ENCODE measurements at places on chromosomes 3 and 15.

GRCh38 chr3:190306513-190307163 lies 15.6 kb downstream of the CLDN1 start:
- DNase-seq = no peak

DNA sequence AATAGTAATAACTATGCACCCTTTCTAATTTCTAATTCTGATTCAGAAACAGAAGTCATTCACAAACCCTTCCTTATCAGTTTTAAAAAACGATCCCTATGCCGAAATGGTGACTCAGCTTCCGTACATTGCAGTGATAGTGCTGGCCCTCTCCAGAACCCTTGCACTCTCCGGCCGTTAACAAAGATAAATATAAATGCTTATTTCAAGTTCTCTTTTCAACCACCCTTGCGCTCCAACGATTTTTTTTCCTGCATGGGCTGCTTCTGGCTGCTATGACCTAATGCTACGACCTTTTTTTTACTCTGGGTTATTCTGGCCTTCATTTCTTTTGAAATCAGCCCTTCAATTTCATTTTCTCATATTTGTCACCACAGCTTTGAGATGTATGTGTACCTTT lies 646.2 kb downstream of the NTRK3 start:
- no peak for DNase-seq

DNA sequence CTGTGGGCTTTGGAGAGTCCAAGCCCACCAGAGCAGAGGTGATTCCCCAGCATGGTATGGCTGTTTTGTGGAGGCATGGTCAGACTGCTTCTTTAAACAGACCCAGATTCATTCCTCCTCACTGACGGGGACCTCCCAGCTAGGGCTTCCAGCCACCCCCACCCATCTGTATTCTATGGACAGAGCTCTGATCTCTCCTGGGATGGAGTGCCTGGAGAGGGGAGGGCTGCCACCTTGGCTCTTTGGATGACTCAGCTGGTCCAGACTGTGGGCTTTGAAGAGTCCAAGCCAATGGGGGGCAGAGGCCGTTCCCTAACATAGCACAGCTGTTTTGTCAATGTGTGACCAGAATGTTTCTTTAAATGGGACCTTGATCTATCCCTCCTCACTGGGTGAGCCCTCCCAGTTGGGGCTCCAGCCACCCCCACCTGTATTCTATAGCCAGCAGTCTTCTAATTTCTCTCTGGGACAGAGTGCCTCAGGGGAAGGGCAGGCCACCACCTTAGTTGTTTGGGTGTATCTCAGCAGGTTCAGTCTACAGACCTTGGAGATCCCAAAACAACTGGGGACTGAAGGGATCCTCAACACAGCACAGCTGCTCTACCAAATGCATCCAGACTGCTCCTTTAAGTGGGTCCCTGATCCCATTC lies 122.0 kb upstream of the OSTN start:
- no peak for DNase-seq

GRCh38 chr3:171813897-171814460 lies 3.7 kb upstream of the PLD1 start:
- DNase-seq = no peak

- no peak for DNase-seq
Observed at GRCh38 chr15:88654430-88655102, 15.8 kb downstream of the ISG20 start.

- DNase-seq = no peak
Observed at GRCh38 chr15:101052031-101052620, 133.0 kb downstream of the LRRK1 start.

- DNase-seq = no peak
Observed at GRCh38 chr3:127427666-127428065, 139.8 kb upstream of the PRR20G start.

DNA sequence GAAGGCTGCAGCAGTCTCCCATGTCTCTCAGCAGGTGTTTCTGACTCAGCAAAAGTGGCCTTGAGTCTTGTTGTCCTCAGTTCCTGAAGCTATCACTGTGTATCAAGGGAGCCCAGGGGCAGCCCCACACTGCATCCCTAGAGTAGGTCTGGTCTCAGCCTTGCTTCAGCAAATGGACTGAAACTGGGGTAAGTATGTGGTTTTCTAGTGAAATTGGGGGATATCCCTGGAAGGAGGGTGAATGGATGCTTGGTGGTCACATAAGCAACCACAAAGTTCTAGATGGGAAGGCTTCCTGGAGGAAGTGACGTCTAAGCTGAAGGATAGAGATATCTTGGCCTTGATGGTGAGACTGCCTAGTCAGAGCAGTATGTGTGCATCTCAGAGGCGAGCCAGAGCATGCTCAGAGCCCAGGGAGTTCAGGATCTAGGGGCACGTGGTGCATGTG lies 38.4 kb downstream of the TMEM158 start:
- DNase-seq = no peak

GRCh38 chr3:117350371-117350770 lies 640.8 kb downstream of the TUSC7 start:
- no peak for DNase-seq

DNA sequence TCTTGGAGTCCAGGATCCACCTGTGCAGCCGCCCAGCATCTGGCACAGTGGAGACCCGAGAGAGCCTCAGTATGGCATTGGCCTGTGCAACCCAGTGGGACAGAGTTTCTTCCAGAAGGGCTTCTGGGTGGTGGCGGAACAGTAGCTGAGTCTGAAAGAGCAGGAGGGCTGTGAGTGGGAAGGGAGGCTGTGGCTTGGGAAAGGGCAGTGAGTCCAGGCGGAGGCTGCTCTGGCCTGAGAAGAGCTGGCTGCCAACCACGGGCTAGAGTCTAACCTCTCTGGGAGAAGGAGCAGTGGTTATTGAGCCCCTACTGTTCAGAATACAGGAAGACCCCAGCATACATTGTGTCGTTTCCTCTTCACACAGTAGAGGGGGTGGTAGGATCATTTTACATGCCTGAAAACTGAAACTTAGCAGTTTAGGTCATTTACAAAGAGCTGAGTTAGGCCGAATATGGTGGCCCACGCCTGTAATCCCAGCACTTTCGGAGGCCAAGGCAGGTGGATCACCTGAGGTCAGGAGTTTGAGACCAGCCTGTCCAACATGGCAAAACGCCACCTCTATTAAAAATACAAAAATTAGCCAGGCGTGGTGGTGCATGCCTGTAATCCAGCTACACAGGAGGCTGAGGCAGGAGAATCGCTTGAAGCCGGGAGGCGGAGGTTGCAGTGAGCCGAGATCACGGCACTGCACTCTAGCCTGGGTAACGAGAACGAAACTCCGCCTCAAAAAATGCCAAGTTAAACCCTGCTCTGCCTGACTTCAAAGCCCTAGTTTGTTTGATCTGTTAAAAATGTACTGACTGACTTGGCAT lies 3.2 kb downstream of the AEN start:
- peak; percentile 32 for DNase-seq

DNA sequence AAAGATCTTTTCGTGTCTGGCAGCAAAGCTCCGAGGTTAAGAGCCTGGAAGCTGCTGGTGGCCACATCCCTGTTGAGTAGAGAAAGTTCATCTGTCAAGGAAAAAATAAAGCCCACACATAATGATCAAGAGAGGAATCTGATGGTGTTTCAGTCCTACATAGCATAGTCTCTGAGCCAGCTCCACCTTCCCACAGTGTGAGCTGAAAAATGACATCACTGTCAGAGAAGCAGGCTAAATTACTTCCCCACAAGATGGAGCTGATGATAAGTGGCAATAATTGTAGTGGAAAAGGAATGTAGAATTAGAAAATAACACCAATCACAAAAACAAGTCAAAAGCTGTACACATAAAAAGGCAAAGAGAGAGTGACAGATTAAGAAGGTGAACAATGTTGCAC lies 84.5 kb downstream of the AQP9 start:
- no peak for DNase-seq

DNA sequence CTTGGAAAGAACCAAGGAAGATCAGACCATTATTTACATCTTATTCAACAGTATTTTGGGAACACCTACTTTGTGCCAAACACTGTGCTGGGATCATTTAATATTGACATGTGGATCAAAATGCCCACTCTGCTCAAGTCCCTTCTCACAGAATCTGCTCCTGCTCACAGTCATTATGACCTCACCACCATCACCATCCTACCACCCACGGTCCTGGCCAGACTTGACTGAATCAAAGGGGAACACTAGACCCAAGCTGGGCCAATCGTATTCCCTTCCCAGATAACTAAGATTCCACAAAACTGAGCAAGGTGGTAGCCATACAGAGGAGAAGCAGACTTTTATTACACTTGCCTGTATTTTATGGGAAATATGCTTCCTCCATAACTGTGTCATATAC lies 3.4 kb upstream of the CEP152 start:
- DNase-seq = no peak

DNA sequence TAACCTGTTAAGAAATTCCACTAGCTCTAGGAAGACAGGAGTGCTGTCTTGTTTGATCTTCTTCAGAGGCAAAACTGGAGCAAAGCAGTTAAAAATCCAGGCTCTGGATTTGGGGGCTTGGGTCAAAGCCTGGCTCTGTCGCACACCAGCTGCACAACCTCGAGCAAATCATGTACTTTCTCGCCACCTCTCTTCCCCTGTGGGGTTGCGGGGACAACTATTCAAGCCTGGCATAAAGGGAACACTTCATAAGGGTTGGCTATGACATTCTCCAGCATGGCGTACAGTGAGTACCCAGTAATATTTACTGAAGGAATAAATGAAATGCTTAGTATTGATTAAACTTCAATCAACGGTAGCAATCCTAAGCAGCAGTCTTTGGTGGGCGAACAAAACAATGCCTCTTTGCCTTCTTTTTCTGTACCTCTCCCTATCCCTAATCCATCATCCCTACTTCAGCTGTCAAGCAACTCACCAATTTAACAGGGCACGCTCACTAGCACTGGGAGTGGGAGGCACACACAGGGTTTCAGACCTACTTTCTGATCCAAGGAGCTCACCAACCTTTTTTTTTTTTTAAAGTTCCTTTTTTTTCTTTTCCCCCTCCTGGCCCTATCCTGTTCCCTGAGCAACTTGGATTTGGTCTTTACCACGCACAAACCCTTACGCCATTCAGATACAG lies 33.0 kb downstream of the GNB5 start:
- DNase-seq = no peak

DNA sequence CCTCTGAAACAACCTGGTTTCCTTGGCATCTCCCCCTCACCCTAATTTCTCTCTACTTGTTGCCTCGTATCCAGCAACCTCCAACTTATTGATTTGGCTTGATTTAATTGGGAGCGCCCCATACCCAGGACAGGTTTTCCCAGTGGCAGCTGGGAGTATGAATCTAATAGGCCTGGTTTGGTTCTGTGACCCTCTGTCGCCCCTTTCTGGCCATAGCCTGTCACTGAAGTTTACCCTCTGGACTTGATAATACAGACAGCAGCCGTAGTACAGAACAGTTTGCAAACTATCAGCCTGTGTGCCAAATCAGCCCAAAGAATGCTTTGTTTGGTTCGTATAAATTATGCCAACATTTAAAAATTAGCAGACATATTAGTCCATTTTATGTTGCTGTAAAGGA lies 525.1 kb upstream of the GOLIM4 start:
- DNase-seq = no peak

DNA sequence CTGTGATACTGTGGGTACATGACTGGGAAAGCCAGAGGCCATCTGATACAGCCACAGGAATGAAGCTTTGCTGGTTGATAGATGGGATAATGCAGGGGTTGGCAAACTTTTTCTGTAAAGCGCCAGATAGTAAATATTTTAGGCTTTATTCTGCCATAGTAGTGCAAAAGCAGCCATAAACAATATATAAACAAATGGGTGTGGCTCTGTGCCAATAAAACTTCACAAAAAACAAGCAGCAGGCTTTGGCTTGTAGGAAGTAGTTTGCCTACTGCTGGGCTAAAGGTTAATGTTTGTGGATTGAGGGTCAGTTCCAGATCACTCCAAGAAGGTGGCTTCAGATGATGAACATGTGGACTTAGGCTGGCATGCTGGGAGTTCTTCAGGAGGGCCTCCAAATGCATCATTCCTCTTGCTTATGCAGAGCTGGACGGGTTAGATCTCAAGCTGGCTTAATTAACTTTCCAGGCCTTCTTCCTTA lies 305.7 kb downstream of the RPLP1 start:
- DNase-seq = no peak

- no peak for DNase-seq
Observed at GRCh38 chr15:31046759-31047359, 54.7 kb downstream of the TRPM1 start.

DNA sequence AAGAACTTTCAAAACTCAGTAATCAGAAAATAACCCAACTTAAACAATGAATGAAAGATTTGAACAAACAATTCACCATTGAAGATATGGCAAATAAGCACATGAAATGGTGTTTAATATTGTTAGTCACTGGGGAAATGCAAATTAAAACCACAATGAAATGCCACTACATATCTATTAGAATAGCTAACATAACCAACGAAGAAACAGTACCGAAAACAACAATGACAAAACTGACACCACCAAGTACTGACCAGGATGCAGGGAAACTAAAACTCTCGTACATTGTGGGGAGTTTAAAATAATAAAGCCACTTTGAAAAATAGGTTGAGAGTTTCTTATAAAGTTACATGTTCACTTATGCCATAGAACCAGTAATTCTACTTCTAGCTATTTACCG lies 69.1 kb downstream of the KBTBD8 start:
- DNase-seq = no peak

- DNase-seq = no peak
Observed at GRCh38 chr15:95840004-95840403, 490.5 kb upstream of the NR2F2 start.

- no peak for DNase-seq
Observed at GRCh38 chr3:172189213-172189612, 149.8 kb downstream of the FNDC3B start.

GRCh38 chr3:130411320-130411719 lies 65.8 kb downstream of the COL6A5 start:
- no peak for DNase-seq

DNA sequence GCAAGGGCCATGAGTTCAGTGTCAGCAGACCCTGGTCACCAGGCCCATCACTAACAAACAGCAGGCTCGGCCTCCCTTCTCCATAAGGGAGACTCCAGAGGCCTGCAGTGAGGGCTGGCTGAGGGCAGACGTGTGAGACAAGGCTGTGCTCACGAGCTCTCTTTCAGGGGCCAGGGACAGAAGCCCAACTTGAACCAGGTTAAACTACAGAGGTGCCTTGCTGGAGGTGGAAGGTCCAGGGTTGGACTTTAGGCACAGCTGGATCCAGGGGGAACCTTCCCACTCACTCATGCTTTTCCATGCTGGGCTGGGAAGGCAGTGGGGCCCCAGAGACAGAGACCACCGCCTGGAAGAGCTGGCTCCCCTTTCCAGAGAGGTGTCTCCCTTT lies 19.0 kb downstream of the CFAP100 start:
- DNase-seq = no peak

DNA sequence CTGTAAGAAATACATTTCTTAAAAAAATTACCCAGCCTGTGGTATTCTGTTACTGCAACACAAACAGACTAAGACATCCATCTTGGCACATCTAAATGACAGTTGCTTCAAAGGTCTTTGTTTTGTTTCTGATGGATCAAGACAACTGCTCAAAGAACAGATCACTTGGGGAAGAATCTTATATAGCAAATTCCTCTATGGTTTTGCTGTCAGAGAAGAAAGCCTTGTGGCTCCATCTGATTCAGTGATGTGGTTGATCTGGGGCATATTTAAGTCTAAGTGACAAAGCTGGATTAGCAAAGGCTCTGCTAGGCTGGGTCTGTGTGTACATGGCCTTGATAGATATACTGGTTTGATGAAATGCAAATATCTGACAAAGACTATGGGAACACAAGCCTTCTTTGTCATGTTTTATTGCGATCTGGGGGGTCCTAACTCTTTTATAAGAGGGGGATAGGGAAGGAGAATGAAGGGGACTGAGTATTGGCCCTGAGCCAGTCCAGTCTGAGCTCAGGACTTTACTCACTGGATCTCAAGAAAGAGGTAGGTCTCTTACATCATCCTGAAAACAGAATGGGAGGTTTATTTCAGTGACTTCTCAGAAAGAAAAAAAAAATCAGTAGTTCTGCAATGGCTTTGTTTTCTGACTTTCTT lies 14.3 kb upstream of the LIMD1 start:
- DNase-seq = no peak
